SHP77 treated with DMSO at 0.1 percent for 48 hours (cell line): ENCODE measurements at places on chromosomes 7 and 10.

DNA sequence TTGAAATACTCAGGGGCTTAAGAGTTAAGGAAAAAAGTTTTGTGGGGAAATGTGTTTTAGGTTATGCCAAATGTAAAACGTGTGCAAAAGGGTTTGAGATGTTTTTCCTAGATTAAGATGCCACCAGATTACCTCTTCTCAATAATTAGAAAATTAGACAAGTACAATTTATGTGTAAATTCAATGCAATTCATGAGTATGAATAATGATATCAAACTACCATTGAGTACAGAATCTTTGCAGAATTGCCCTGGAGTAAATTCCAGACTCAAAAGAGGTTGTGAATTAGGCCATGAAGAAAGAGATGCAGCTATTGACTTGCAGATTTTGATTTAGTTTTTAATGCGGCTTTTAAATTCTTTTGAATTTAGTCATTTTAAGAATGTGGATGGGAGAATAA lies 159.4 kb upstream of the INHBA start:
- no peak for DNase-seq

GRCh38 chr7:46850563-46851330 lies 731.2 kb downstream of the TNS3 start:
- DNase-seq = no peak

DNA sequence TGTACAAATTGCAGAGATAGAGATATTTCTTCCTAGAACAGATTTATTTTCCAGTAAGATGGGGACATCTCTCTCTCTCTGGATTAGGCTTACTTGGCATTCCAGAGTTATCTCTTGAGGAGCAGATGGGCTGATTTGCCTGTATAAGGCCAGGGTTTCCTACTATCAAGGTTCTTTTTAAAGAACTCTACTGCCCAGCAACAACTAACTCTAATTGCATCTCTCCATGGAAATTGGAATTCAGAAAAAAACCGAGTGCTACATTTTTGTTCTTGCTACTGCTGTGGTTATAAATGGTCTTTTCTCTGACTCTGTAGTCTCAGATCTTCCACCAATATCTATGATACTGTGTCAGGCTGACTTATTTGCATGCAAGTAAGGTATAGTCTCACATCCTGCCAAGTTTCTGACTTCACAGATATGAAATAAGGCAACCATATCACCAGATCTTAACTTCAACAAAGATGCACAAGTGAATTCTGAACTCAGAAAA lies 161.1 kb downstream of the CRPPA start:
- DNase-seq = no peak

- no peak for DNase-seq
These were observed 94.9 kb downstream of the ARHGAP12 start for GRCh38 chr10:31833753-31834152.

DNA sequence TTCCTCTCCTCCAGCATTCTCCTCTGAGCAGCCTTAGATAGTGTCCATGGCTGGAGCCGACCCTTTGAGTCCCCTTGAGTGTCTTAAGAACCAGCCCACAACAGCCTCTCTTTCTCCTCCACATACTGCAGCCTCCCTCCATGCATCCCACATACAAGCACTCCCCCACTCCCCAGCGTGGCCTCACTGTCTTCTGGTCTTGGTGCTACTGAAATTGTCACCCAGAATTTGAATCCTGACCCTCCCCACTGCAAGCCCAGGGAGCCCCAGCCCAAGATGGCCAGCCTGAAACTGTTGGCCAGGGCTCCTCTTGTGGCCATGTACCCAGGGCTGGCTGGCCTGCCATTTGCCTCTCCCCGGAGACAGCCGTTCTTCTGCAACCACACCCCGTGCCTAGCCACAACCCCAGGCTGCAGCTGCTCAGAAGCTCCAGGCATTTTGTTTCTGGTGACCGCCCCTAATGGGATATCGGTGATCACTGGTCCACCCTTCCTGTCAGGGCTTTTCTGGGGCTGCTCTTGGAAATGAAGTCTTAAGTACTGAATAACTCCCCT lies 18.8 kb upstream of the SH2D4B start:
- DNase-seq = no peak

DNA sequence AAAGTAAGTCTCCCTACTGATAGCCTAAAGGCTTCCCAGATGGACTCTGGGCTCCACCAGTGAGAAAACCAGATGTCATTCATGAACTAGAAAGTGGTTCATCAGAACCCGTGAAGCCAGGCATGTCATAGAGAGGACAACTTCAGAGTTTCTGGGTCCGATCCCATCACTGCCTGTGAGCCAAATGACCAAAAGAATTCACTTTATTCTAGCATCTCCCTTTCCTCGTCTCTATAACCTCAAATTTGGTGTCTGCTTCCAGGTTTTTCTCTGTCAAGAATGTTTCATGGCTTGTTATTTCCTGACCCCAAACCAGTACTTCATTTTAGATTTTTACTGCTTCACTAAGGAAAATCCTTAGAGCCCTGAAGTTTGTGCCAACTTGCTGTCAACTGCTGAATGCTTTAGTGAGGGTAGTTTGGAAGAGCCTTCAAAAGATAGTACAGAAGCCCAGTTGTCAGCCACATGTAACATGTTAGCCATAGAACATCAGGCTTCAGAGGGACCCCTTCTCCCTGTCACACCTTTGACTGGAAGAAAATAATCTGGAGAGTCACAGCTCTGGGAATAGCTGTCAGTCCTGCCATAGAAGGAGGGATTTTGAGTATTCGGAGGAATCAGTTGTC lies 34.0 kb downstream of the ITGB8 start:
- DNase-seq = no peak

DNA sequence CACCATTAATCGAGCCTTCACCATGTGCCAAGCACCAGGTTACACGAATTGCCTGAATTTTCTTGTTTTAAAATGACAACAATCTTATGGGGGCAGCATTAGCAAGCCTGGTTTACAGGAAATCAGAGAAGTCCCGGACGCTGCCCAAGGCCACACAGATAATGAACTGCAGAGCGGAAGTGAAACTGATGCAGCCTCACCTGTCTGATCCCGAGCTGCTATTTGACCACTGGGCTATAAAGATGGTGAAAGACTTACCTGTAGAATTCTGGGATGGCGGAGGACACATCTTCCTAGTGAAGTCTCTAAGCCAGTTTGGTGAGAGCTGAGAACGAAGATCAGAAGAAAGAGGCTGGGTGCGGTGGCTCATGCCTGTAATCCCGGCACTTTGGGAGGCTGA lies 21.7 kb upstream of the GALNTL5 start:
- DNase-seq = no peak

DNA sequence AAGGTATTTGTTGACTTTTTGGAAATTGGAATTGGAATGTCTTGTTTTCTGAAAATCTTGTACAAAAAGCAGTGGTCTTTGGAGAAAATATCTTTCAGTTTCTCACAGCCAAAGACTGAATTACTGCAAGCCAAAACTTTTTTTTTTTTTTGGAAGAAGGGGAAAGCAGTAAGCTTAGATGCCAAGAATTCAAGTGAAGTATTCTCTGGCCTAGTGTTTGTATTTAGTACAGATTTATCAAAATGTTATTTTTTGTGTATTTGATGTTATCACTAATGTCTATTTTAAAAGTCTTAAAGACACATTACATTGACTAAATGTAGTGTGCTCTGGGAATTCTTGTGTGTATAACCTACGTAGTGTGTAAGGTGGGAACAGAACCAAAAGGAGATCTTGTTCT lies 6.2 kb downstream of the TET1 start:
- no peak for DNase-seq

DNA sequence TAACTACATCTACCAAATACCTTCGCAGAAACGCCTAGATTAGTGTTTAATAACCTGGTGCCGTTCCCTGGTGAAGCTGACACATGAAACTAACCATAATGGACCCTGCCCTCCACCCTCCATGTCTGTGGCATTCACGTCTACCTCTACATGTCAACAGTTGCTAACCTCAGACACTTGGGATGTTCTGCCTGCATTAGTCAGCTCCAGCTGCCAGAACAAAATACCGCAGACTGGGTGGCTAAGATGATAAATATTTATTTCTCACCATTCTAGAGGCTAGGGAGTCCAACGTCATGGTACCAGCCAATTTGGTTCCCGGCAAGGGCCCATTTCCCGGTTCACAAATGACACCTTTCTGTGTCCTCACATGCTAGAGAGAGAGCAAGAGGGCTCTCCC lies 118.5 kb upstream of the CHST15 start:
- DNase-seq = no peak

- DNase-seq = no peak
These were observed 44.6 kb downstream of the UBE2H start for GRCh38 chr7:129908181-129908580.

DNA sequence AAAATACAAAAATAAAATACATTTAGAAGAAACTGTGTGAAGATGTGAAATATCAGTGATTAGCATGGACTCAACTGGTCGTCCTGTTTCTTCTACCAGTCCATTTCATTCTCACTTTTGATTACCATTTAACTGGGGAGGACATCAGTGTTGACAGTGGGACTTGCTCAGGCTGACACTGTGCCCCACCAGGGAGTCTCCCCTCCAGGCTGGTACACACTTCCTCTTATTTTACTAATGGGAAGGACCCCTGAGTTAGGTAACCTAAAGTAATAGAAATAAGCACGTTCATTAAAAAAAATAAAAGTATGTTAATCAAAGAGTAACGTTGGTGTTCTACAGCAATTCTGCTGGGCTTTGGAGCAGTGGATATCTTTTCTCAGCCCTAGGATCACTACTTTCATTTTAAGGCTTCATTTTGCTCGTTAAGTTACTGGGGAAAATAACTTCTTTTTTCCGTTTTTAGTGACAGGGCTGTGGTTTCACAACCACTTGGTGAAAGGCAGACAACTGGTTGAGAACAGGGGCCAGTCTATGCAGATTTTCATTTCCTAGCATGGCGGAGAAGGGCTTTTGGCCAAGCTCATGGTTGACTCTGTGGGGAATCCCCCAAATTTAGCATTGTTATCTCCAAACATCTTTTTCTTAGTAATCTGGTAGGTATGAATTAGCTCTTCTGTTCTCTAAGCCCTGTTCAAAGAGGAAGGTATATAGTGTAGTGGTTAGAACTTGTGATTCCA lies 2.1 kb downstream of the SNX10 start:
- no peak for DNase-seq

DNA sequence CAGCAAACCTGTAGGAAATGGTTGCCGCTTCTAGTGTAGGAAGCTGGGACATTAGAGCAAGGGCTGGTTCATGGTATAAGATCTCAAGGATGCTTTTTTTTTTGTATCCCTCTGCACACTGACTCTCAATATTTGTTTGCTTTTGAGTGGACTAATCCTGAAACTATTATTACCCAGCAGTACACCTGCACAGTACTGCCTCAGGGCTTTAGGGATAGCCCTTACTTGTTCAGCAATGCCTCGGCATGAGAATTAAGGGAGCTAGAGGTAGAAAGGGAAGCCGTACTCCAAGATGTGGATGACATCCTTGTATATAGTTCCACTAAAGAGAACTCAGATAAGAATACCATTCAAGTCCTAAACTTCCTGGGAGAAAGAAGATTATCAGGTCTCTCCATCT lies 70.5 kb downstream of the COPG2 start:
- DNase-seq = no peak

DNA sequence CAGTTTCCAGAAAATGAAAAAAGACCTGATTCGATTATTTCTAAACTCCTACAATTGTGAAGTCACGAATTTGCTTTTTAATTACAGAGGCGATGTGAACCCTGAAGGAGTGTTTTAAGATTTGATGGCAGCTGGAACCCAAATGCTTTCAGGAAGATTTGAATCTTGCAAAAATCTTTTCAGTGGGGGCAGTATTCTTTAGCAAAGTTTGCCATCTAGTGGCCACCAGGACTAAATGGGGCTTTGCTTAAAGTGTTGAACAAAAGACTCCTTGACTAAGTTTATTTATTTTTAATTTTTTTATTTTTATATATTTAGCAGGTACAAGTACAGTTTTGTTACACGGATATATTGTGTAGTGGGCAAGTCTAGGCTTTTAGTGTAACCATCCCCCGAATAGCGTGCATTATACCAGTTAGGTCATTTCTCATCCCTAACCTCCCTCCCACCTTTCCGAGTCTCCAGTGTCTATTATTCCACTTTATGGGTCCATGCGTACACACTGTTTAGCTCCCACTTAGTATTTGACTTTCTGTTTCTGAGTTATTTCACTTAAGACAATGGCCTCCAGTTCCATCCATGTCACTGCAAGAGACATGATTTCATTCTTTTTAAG lies 98.8 kb downstream of the CACNB2 start:
- DNase-seq = no peak

- no peak for DNase-seq
These were observed 15.3 kb downstream of the KCNH2 start for GRCh38 chr7:150962553-150963399.

GRCh38 chr10:101280511-101280910 lies 51.2 kb upstream of the LBX1 start:
- no peak for DNase-seq

- DNase-seq = no peak
These were observed 54.4 kb upstream of the SEC61G start for GRCh38 chr7:54813398-54813797.

DNA sequence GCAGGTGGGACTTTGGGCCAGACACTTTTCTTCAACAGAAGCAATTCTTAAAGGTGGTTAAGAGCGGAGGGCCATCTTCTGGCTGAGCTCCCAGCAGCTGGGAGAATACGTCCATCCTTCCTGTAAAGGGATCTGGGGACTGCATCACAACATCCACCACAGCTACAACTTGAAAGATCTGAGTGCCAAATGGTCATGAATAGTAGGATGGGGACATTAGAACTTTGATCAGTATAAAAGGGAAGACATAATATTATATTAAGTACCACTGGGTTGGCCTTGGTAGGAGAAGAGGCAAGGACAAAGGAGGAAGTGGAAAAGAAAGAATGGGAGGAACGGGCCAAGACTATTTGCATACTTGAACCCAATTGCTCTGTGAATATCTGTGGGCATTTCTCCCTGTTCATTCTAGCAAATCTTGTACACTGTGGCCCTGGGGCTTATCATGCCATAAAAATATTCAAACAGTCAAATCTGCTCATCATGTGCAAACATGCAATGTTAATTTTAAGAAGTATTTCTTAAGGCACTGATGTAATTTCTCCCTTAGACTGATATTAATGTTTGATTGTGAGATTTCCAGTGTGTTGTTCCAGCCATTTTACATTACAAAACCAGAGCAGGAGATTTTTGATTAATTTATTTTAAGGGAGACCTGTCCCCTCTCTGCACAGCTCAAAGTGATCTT lies 65.5 kb upstream of the CREB5 start:
- no peak for DNase-seq

DNA sequence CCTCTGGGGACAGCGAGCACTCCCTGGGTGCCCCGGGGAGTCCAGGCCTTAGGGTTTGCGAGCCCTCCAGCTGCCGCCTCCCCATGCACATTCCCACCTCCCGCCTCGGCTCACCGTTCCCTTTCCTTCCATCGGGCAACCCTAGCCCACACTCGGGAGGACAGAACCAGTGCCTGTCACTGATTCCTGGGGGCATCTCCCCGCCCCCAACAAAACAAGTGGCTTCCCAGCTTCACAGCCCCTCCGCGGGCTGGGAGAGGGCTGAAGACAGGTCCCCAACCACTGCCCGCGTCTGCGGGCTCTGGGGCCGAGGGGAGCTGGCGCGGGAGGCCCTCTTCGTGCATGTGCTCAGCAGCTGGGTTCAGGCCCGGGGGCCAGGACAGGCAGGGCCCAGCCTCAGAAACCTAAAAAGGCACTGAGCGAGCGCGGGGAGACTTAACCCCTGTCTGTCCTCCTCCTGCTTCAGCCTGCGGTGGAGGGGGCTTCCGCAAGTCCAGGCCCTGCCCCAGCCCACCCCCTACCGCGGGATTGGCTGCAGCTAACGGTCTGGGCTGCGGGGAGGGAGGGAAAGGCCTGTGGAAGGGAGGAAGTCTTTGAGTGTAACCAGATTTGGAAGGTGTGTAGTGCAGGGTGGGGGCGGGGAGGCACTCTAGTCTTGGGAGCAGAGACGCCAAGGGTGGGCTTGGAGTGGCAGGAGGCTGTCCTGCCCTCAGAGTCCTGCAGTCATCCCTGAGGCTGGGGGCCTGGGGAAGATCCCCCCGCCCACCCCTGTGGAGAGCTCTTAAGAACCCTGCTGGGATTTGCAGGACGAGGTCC lies 1.2 kb downstream of the FLNC start:
- no peak for DNase-seq
